A549 treated with RU486 at 1 μM for 4 hours (cell line): ENCODE measurements at places on chromosomes 12 and 14. TPM values are rescaled to one million over a fixed set of nuclear protein-coding genes. Genes with fewer than 3 reads are reported as not detected.

The JDP2 gene
- total RNA-seq = 17.2 to 28.4 TPM (median 27.7 TPM) in 5 replicates

The NXPH4 gene
- total RNA-seq = 3.9 to 6.8 TPM (median 5.6 TPM) in 5 replicates

The TBC1D30 gene
- total RNA-seq = 1.7 to 2.5 TPM (median 1.9 TPM) in 5 replicates

The P2RX7 gene
- not detected in 5 replicates for total RNA-seq
